ENCODE measurements at places on chromosomes 5 and 9.

GRCh38 chr5:31347552-31347905 is 154.0 kb downstream of the CDH6 start:
- no peaks in the 10 kb centered on the region for H3K4me1 ChIP-seq
- peaks cover 32% of the 10 kb centered on the region for H3K27me3 ChIP-seq
- H3K4me3 ChIP-seq, result no peak overlapping the region
- no peak for DNase-seq
- no peak overlapping the region for H3K27ac ChIP-seq
- no peaks in the 10 kb centered on the region for H3K36me3 ChIP-seq

DNA sequence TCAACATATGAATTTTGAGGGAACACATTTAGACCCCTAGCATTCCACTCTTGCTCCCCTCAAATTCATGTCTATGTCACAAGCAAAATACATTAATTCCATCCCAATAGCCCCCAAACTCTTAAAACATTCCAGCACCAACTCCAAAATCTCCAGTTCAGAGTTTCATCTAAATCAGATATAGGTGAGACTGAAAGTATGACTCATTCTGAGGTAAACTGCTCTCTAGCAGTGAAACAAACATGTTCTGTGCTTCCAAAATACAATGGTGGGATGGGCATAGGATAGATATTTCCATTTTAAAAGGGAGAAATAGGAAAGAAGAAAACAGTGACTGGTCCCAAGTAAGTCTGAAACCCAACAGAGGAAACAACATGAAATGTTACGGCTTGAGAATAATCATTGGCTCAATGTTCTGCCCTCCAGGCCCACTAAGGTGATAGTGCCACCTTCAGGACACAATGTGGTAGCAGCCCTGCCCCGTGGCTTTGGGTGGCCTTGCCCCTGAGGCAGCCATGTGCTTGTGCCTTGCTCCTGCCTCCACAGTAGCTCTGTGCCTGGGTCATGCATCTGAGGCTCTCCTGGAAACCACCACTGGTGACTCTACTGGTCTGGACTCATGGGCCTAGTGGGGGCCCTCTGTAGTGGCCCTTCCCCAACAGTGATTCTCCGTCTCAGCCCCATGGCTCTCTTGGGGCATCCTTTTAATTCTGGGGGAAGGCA is 36.4 kb upstream of the IPPK start:
- no peak overlapping the region for H3K4me3 ChIP-seq
- peaks cover 2% of the 10 kb centered on the region for H3K36me3 ChIP-seq

DNA sequence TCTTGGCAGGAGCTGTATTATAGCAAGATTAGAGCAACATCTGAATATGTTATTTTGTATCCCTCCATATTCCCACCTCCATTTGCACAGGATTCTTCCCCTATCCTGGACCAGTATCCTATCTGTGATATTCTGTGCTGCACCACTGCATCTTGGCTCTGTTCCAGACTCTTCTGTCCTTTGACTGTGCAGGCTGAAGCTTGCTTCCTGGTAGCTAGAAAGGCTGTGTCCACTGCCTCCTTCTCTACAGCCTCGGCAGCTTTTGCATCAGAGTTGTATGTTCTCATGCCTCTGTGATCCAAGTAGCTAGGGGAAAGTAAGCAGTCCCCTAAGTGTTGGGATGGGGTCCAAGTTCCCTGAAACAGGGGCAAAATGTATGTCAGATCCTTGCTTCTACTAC is 104.1 kb downstream of the GAS1 start:
- no peaks in the 10 kb centered on the region for H3K4me1 ChIP-seq
- no peaks in the 10 kb centered on the region for H3K36me3 ChIP-seq
- DNase-seq, result no peak
- peaks cover 46% of the 10 kb centered on the region for H3K27me3 ChIP-seq

DNA sequence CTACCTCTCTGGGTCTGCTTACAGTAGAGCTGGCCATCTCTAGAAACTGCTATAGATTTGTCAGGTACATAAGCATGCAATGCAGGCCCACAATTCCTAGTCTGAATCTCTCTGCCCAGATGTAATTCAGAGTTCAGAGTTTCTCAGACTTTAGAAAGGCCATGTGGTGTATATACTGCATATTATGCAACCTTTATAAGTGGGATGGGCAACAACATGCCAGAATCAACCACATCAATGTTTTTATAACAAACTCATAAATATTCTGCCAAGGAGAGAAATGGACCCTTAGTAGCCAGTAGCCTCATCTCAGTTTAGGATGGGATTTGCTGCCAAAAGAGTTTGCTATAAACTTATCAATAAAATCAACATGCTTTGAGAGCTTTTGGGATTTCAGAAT is 78.8 kb downstream of the SLC1A1 start:
- H3K4me1 ChIP-seq, result peaks cover 29% of the 10 kb centered on the region
- peaks cover 3% of the 10 kb centered on the region for H3K36me3 ChIP-seq
- H3K4me3 ChIP-seq, result no peak overlapping the region
- H3K27me3 ChIP-seq, result no peaks in the 10 kb centered on the region
- no peak overlapping the region for H3K27ac ChIP-seq

GRCh38 chr9:138095813-138096518 is 218.4 kb downstream of the CACNA1B start:
- H3K27ac ChIP-seq, result no peak overlapping the region
- DNase-seq, result no peak
- no peak overlapping the region for H3K4me3 ChIP-seq
- H3K36me3 ChIP-seq, result no peaks in the 10 kb centered on the region

- H3K36me3 ChIP-seq, result no peaks in the 10 kb centered on the region
- DNase-seq, result no peak
- H3K27ac ChIP-seq, result no peak overlapping the region
- H3K4me1 ChIP-seq, result peaks cover 10% of the 10 kb centered on the region
- H3K27me3 ChIP-seq, result peaks cover 8% of the 10 kb centered on the region
Observed at GRCh38 chr5:56608217-56608925, 207.0 kb upstream of the MAP3K1 start.

- H3K4me1 ChIP-seq, result peaks cover 31% of the 10 kb centered on the region
- H3K4me3 ChIP-seq, result peak overlapping the region; percentile 88
- H3K27ac ChIP-seq, result peak overlapping the region; percentile 94
Observed at GRCh38 chr9:137085920-137086530, 760 bp upstream of the MAN1B1 start.

DNA sequence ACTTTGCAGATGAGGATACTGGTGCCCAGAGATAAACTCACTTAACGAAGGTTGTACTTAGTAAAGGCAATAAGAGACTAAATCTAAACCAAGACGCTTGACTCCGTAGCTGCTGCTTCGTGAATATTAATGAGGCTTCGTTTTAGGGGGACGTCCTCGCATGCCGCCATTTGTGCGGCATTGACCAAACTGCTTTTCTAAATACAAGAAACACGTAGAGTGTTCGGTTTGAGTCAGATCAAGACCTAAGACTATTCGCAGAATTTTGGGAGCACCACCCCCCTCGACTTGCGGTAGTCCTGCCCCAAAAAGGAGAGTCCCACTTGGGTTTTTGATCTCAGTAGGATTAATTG is 1.1 kb downstream of the NPM1 start:
- H3K27ac ChIP-seq, result peak overlapping the region; percentile 97
- H3K4me3 ChIP-seq, result peak overlapping the region; percentile 85
- peaks cover 58% of the 10 kb centered on the region for H3K4me1 ChIP-seq
- peaks cover 61% of the 10 kb centered on the region for H3K36me3 ChIP-seq
- H3K27me3 ChIP-seq, result no peaks in the 10 kb centered on the region

GRCh38 chr5:1199649-1200494 is 1.5 kb upstream of the SLC6A19 start:
- H3K4me1 ChIP-seq, result no peaks in the 10 kb centered on the region
- H3K27ac ChIP-seq, result no peak overlapping the region
- peaks cover 5% of the 10 kb centered on the region for H3K27me3 ChIP-seq
- no peak overlapping the region for H3K4me3 ChIP-seq

GRCh38 chr5:99037668-99038067 is 108.9 kb upstream of the CHD1 start:
- peak overlapping the region; percentile 58 for H3K27ac ChIP-seq
- peaks cover 2% of the 10 kb centered on the region for H3K36me3 ChIP-seq
- peak overlapping the region; percentile 50 for H3K4me3 ChIP-seq
- DNase-seq, result peak; percentile 42
- H3K27me3 ChIP-seq, result no peaks in the 10 kb centered on the region

- no peak overlapping the region for H3K4me3 ChIP-seq
- DNase-seq, result no peak
- H3K36me3 ChIP-seq, result peaks cover 30% of the 10 kb centered on the region
- H3K4me1 ChIP-seq, result peaks cover 22% of the 10 kb centered on the region
Observed at GRCh38 chr9:98083566-98084183, 27.1 kb downstream of the NANS start.

GRCh38 chr9:38355115-38355514 is 37.4 kb upstream of the ALDH1B1 start:
- no peaks in the 10 kb centered on the region for H3K36me3 ChIP-seq
- peaks cover 14% of the 10 kb centered on the region for H3K27me3 ChIP-seq
- H3K4me3 ChIP-seq, result no peak overlapping the region
- no peaks in the 10 kb centered on the region for H3K4me1 ChIP-seq
- DNase-seq, result no peak
- H3K27ac ChIP-seq, result no peak overlapping the region

GRCh38 chr5:169148138-169148740 is 152.7 kb downstream of the SLIT3 start:
- H3K4me1 ChIP-seq, result no peaks in the 10 kb centered on the region
- H3K4me3 ChIP-seq, result no peak overlapping the region
- H3K27me3 ChIP-seq, result no peaks in the 10 kb centered on the region

DNA sequence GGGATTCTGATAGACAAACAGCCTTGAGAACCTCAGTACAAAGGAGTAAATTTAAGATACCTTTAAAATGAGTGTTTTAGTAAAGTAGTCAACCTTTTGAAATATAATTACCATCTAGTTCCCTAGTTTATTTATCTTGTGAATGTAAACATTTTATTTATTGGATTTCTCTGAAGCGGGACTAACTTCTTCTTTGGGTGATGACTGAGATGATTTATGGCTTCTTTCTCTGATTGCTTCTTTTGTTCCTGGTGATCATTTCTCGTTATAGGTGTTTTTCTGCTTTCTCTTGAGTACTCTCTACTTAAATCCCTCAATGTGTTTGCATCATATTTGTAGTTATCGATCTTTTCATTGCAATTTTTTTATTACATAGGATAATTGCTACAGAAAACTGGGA is 33.2 kb downstream of the PRDM6 start:
- no peaks in the 10 kb centered on the region for H3K4me1 ChIP-seq
- H3K4me3 ChIP-seq, result no peak overlapping the region
- no peak for DNase-seq
- no peak overlapping the region for H3K27ac ChIP-seq
- H3K36me3 ChIP-seq, result no peaks in the 10 kb centered on the region

DNA sequence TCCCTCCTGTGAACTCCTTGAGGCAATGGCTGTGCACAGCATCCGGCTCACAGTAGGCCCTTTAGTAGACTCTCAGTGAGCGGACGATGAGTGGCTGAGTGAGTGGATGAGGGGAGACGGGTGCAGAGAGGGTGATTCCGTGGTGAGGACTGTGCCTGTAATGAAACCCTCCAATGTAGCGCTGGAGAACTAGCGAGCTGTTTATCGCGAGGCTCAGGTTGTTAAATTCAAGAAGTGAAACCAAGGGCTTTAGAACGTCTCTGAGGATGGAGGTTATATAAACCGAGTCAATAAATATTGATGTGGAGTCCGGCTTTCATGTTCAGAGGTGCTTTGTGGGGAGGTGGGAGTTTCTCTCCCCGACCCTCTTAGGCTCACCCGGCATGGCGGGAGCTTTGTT is 53.2 kb downstream of the NSG2 start:
- H3K4me3 ChIP-seq, result no peak overlapping the region
- no peaks in the 10 kb centered on the region for H3K36me3 ChIP-seq
- peaks cover 7% of the 10 kb centered on the region for H3K27me3 ChIP-seq
- DNase-seq, result no peak

- no peak overlapping the region for H3K27ac ChIP-seq
- DNase-seq, result no peak
- H3K36me3 ChIP-seq, result no peaks in the 10 kb centered on the region
- no peaks in the 10 kb centered on the region for H3K4me1 ChIP-seq
- H3K4me3 ChIP-seq, result no peak overlapping the region
Observed at GRCh38 chr9:130555968-130556367, 23.4 kb upstream of the FUBP3 start.

GRCh38 chr9:89668216-89668865 is 63.5 kb downstream of the GADD45G start:
- H3K4me1 ChIP-seq, result no peaks in the 10 kb centered on the region
- H3K4me3 ChIP-seq, result no peak overlapping the region
- H3K27me3 ChIP-seq, result peaks cover 28% of the 10 kb centered on the region

GRCh38 chr5:61697809-61698558 is 365.9 kb downstream of the ZSWIM6 start:
- H3K36me3 ChIP-seq, result no peaks in the 10 kb centered on the region
- H3K4me1 ChIP-seq, result no peaks in the 10 kb centered on the region
- peaks cover 16% of the 10 kb centered on the region for H3K27me3 ChIP-seq
- H3K4me3 ChIP-seq, result no peak overlapping the region

Measured in central memory CD8-positive, alpha-beta T cell (primary cell).